ENCODE measurements at places on chromosomes 12 and 14.

- DNase-seq, result no peak
These were observed 66.2 kb upstream of the DLK1 start for GRCh38 chr14:100660498-100660881.

- no peak for DNase-seq
These were observed 174.3 kb upstream of the BCL2L14 start for GRCh38 chr12:11896417-11896929.

DNA sequence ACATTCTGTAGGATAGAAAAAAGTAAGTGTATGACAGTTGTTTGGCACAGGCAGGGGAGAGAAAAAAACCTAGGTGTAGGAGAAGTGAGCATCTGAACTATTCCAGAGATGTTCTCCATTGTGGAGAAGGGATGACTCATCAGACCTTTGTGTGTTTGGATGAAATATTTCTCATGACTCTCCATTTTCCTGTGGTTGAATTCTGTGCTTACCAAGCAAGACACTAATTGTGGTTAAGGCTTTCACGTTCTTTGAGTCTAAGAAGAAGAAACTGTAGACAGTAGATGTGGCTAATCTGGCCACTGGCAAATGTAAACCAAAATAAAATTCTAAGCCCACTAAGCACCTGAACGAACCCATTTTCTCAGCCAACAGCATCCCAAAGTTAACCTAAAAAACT is 107.9 kb upstream of the GZMB start:
- DNase-seq, result no peak

DNA sequence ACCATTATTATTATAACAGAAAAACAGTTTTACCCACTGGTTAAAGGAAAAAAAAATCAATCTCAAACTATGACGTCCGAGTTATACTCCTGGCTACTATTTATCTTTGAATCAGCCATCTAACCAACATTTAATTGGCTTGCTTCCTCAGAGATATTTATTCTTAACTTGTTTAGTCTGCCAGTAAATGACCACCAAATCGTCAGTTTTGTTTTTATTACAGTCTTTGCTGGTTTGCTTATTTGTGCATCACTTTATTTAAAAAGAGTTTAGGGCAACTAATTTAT is 71.2 kb downstream of the RASSF8 start:
- DNase-seq, result no peak

DNA sequence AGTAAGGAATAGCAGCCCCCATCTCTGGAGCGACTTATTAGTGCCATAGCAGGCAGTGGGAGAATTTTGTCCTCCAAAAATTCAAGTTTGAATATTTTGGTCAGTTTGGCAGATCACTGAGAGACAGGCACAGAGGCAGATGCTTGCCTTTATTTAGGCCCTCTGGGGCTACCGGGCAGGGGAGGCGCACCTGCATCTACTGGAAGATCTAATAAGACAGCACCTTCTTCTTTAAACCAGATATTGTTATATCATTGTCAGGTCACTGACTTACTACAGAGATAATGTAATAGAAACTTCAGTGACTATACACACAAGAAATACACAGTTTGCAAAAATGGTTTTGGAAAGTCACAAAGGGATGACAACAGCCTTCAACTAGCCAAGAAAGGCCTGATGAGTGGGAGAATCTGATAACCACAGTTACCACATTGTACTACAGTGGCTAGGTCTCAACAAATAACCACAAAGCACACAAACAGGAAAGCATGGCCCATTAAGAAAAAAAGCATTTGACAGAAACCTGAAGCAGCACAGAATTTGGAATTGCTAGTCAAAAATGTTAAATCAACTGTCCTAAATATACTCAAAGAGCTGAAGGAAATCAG is 56.8 kb downstream of the CDK17 start:
- peak; percentile 75 for DNase-seq

- DNase-seq, result no peak
These were observed 11.9 kb upstream of the CCND2 start for GRCh38 chr12:4261655-4262054.

GRCh38 chr14:88554457-88555286 is at the start of gene PTPN21:
Gene PTPN21, minus strand, starts transcription at chr14:88555007. Its CDS starts 4,590 bp downstream, at chr14:88550417.
- peak; percentile 75 for DNase-seq

Measured in activated CD4-positive, alpha-beta T cell treated with anti-CD3 and anti-CD28 coated beads, Interleukin-2, amount 10 ng/mL, durations not matched to agents 24 days and 14 days (primary cell).